Left renal cortex interstitium (tissue), 4 donors: ENCODE measurements at places on chromosomes 4 and X.
A peak's percentile ranks its signal among the peaks of the same experiment; 100 is the strongest.

GRCh38 chrX:23435575-23435974, 100.9 kb downstream of the PTCHD1 start:
- DNase-seq = no peak

- DNase-seq = no peak
These were observed at the start of gene TRPC5OS for GRCh38 chrX:111875881-111876280. TRPC5OS (plus strand) TSS chrX:111876181; CDS start chrX:111901850, 25,669 bp downstream.

GRCh38 chr4:188032583-188032982, 37.0 kb downstream of the ZFP42 start:
- DNase-seq = no peak

DNA sequence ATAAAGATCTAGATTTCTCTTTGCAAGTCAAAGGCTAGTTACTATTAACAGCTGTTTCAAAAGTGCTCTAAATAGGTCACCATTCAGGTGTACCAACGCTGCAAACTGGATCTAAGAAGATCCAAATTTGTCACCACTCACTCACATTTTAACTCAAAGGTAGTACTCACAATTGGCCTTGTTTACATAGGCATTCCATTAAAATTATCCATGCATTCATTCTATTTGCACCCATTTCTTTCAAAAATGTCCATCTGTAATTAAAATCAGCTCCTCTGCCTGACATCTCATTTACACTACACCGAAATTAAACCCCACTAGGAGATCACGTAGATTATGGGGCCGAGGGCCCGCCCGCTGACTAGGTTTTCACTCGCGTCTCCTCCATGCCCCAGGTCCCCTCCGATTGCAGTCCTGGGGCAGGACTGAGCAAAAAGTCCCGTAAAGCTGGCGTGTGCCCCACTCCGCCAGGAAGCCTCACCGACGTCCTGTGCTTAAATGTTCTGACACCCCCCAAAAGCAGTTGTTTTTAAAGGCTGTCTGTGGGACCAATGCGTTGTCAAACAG, 1.3 kb upstream of the ING2 start:
- DNase-seq = peak; percentile 34

- DNase-seq = no peak
These were observed 642.6 kb upstream of the FAM241A start for GRCh38 chr4:111502626-111503025.

- DNase-seq = peak; percentile 31
These were observed 856 bp downstream of the SLC9B1 start for GRCh38 chr4:103018391-103019307.

DNA sequence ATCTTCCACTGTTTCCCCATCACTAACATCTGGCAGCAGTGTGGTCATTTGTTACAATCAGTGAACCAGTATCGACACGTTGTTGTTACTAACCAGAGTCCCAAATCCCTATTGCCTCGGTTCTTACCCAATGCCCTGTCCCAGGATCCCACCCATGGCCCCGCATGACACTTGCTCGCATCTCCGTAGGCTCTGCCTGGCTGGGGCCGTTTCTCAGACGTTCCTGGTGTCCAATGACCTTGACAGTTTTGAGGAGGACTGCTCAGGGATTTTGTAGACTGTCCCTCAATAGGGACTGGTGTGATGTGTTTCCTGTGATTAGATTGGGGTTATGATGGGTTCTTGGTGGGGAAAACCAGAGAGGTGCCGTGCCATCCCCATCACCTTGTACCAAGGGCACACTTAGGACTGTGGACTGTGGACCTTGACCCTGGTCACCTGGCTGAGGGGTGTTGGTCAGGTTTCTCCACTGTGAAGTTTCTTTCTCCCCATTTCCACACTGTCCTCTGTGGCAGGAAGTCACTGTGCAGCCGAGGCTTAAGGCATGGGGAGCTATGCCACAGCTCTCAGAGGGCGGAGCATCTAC, 108.4 kb downstream of the ADRA2C start:
- DNase-seq = no peak

DNA sequence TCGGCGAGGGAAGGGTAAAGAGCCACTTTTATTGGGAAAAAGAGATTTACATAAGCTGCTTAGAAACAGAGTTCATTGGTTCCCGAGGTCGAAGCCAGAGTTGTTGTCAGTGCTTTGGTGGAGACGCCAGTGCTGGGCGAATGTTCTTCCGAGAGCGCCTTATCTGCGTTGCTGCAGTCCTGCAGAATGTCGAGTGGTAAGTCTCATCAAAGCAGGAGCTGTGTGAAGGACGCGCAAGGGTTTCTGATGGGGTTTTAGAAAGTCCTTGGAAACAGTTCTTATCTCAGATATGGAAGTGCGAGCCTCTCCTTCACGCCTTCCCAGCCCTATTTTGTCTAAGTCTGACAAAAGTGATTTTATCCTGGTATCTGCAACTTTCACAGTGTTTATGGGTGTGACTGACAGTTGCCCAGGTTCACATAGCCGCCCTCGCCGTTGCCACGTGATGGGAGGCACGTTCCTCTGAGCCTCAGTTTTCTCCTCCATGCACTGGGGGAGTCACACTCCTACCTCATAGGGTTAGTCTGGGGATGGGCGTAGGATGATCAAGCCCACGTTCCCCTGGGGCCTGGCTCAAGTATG, 47.3 kb upstream of the NSG1 start:
- no peak for DNase-seq

DNA sequence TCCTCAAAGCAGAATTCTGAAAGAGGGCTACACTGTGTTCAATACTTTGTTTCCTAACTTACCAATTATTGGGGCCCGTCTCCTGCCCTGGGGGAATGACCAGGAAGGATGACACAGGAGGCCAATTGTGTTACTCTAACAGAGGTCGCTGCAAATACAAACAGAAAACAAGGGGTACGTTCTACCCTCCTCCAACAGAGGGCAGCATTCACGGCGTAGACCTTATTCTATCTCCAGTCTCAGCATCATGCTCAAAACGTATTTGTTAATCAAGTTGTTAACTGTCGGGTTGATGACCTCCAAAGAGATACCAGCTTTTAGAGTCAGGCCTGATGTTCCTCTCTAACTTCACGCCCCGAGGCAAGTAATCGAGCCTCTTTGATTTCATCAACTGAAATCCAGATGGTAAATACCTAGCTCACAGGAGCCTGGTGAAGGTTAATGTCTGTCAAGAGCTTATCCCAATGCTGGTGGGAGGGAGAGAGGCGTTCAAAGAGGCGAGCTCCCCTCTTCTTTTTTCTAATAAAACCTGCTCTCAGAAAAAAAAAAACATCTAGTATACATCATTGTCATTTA, 181.0 kb upstream of the KCNIP4 start:
- DNase-seq = no peak

GRCh38 chr4:3176367-3177229, 72.4 kb upstream of the MSANTD1 start:
- DNase-seq = no peak

- DNase-seq = no peak
These were observed 58.6 kb upstream of the PAGE5 start for GRCh38 chrX:55161581-55161980.

DNA sequence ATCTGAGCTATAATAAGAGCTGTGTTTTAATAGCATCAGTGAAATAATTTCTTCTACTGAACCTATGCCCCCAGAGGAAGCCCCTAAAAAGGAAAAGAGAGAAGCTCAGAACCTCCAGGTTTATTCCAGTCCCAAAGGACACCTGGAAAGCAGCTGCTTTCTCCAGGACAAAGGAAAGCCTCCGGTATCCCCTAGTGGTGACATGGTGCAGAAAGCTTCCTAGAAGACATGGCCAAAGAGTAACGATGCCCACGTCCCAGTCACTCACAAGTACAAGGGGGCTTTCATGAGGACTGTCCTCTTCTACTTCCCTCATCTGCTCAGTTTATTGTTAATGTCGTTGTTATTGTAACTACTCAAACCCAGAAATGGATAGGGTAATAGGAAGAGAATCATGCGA, 343.9 kb downstream of the UNC5C start:
- no peak for DNase-seq

- no peak for DNase-seq
These were observed 615 bp downstream of the NEXMIF start for GRCh38 chrX:74924449-74925224.

DNA sequence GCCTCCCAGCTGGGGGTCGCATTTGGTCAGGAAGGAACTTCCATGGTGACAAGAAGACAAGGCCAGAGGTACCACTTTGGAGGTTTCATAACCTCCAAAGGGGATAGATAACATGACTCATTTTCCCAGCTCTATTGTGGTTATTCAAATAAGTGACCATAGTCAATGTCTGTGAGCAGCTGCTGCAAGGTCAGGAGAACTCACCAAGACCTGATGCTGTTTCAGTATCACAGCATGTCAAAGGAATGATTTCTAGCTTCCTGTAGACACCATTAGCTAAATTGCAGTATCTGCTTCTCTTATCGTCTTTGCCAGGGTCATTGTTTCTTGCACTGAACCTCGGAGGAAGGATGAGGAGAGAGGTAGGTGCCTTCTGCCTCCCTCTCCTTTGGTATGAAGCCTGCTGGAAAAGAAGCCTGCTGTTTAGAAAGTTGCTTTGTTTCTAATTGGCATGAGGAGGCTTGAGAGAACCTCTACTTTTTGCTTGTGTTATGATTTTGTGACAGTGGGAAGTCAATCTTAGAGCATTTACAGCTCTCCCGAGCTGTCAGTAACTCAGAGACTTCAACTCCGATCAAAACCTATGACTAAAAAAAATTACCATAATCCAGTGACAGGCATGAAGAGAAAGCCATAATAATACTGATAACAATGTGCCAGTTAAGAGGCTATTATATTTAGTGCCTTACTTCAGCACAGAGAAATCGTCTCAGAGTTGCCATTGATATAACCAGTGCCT, 38.0 kb upstream of the GATB start:
- DNase-seq = no peak

DNA sequence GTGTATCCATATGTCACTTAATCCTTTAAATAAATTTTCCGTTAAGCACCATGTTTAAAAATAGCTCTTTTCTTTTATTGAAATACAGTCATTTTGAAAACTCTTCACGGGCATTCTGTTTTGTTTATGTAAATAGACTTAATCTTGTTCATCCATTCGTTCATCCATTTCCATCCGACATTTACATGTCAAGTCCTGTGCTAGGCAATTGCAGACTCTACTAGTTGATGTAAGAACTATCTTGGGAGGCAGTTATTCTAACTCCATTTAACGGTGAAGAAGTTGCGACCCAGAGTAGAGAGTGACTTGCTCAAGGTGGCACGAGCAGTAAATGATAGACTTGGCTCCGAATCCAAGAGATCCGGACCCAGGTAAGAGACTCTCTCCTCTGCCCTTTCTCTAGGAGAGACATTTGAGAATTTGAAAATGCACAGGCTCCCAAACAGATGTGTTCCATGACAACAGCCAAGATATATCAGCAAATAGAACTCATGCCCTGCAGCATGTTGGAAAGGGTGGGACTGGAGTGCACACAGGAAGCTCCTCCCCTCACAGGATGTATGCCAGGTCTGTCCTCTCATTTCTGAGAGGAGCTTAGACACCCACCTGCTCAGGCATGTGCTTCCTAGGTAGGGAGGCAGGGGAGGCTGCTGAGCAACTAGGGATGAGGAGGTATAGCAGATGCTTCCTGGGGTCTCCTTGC, 64.5 kb downstream of the DRD5 start:
- no peak for DNase-seq

DNA sequence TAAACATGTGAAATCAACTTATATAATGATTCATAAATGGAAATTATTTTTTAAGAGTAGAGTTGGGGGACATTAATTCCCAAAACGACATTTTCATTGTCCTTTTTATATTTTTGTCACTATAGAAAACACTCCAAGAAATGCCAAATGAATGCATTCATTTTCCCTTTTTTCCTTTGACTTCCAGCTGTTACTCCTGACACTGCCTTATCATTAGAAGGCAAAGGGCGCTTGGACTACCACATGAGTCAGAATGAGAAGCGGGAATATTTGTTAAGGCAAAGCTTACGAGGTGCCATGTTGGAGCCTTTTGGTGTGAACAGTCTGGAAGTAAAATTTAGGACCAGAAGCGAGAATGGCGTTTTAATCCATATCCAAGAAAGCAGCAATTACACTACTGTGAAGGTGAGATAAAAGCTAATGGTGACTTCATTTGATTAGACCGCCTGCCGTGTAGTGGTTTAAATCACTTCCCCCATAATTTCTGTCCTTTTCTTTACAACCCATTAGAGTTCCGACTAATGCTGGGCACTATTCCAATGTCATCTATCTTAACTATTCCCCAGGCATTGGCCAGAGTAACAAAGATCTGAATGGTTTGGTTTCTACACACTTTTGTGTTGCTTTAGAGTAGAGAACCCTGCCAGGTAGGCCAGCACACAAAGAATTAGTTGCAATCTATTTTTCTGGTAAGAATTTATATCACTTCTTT, 166.7 kb downstream of the FAT4 start:
- no peak for DNase-seq

DNA sequence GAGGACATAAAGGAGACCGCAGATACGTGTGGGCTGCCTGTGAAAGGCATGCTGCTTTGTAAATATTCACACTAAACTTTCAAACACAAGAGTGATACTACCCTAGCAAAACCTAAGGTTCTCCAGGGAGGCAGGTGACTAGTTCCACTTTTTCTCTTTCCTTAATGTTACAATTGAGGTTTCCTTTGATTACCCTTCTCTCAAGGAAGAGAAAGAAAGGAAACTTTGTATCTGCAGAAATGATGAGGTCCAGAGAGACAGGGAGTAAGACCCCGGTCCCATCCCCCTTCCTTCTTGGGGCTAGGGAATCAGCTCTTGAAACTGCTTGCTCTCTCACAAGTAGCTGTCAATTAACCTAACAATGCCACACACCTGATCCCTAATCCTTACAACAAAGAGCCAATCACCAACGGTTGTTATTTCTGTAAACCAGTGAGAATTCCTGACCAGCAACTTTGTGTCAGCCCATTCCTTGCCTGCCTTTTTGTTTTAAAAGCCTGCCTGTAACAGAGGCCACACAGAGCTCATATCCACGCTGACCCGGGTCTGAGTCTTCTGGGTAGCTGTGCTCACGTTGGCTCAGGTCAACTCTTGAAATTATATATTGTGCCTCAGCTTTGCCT, 754.8 kb upstream of the FRG1 start:
- no peak for DNase-seq

GRCh38 chr4:56755901-56756300, 65.6 kb downstream of the SPINK2 start:
- DNase-seq = no peak

DNA sequence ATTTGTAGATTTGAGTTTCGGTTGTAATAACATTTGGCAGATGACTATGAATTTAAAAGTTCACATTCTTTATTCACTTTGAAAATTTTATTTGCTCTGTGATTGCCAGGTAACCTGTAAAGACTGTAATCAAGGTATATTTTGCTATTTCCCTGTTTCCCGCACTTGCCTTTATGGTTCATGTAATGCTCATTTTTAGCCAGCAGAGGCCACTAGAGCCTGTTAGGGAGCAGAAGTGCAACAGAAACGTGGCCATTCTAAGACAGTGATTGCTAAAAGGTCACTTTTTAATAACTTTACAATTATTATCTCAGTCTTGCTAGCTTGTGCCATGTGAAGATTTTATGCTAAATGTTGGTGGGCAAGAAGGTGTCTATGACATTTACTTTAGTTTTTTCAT, 12.4 kb downstream of the YIPF6 start:
- no peak for DNase-seq

GRCh38 chr4:141102367-141102766, 30.9 kb downstream of the RNF150 start:
- DNase-seq = no peak

DNA sequence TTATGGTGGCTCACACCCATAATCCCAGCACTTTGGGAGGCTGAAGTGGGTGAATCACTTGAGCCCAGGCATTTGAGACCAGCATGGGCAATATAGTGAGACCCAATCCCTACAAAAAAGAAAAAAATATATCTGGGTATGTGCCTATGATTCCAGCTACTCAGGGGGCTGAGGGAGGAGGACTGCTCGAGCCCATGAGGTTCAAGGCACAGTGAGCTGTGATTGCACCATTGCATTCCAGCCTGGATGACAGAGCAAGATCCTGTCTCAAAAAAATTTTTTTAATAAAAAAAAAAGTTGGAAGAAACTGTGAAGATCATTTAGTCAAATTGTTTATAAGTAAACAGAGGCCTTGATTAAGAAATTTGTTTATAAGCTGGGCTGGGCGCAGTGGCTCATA, 39.7 kb downstream of the KLHL8 start:
- DNase-seq = no peak
